Chondrocyte (in vitro differentiated cells): ENCODE measurements at places on chromosomes 3 and 15. TPM values are rescaled to one million over a fixed set of nuclear protein-coding genes. Genes with fewer than 3 reads are reported as not detected.

The GPR27 gene
- 3.5 to 5.8 TPM (median 5.5 TPM) in 3 replicates for total RNA-seq

The PPCDC gene
- total RNA-seq: 7.3 to 12.9 TPM (median 8.7 TPM) in 3 replicates

DNA sequence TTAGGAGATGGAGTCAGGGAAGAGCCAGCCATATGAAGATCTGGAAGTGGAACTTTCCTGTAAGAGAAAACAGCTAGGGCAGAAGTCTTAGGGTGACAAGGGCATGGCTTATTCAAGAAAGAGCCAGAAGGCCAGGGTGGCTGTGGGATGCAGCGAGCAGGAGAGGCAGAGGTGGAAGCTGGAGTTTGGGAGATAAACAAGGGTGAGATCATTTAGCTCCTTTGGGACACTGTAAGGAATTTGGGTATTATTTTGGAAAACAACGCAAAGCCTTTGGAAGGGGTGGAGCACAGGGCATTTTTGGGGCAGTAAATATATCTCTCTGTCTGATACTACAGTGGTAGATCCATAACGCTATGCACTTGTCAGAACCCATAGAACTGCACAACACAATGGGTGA, 5.0 kb upstream of the IL16 start:
- H3K36me3 ChIP-seq: no peaks in the 10 kb centered on the region
- H3K27me3 ChIP-seq: peaks cover 16% of the 10 kb centered on the region
- DNase-seq: no peak
- no peak overlapping the region for H3K4me3 ChIP-seq
- H3K27ac ChIP-seq: no peak overlapping the region
- H3K4me1 ChIP-seq: peaks cover 32% of the 10 kb centered on the region

DNA sequence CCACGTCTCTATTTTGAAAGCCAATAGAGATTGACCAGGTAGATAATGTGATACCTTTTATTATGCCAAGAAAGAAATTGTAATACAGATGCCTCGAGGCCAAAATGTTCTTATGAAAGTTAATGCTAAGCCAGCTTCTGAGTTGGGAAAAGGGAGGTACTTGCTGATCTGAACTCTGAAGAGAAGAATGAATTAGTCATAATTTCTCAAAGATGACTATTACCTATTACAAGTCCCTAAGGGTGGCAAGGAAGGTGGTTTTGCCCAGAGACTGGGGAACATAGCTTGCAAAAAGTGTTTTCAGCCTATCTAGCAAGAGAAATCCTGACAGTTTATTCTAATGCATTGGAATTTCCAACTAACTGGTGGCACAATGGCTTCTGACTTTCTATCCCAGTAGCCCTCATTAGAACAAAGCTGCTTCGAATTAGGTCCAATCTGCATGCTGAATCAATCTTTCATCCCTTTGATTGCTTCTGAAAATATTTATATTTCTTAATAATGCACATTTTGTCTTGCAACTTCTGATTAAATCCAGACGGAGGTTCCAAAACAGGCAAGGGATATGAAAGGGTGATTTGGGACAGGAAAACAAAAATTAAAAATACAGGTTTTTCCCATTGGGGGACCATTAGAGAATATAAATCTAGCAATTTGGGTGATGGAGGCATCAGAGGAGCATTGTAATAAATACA, 17.7 kb upstream of the NR2F2 start:
- no peak overlapping the region for H3K27ac ChIP-seq
- no peak overlapping the region for H3K4me3 ChIP-seq
- DNase-seq: no peak
- H3K36me3 ChIP-seq: no peaks in the 10 kb centered on the region
- no peaks in the 10 kb centered on the region for H3K27me3 ChIP-seq
- H3K4me1 ChIP-seq: peaks cover 4% of the 10 kb centered on the region

DNA sequence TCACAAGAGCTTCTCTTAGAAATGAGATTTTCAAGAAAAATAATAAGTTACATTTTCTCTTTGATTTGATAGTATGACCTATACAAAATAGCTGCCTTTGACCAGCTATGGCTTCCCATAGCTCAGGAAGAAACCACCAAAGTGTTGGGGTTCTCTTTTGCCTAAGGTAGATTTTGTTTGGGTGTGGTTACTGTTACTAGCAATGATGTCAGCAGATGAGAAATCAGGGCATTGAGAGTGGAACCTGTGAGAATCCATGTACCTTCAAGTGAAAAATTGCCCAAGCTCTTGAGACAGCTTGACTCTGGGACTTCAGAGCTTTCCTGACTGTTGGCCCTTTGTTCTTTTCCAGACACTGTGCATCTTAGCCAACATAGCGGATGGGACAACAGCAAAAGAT, 45.6 kb downstream of the NME9 start:
- no peak for DNase-seq
- peaks cover 15% of the 10 kb centered on the region for H3K36me3 ChIP-seq
- H3K4me1 ChIP-seq: no peaks in the 10 kb centered on the region
- H3K27me3 ChIP-seq: no peaks in the 10 kb centered on the region

DNA sequence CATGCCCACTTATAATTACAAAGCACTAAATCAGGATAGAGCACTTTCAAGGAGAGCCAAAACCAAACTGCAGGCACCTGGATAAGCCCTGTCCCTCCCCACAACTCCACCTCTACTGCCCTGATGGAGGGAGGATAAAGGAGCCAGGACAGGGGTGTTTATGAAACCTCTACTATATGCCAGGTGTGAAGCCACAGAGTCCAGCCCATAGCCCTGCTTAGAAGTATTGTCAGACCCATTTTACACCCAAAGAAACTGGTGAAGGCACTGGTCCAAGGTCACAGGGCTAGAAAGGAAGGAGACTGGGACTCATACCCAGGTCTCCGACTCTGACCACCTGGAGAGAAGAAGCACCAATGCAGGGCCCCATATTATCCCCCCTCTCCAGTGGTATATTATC, 48.7 kb downstream of the SH3BP5 start:
- no peak overlapping the region for H3K27ac ChIP-seq
- DNase-seq: no peak
- no peaks in the 10 kb centered on the region for H3K27me3 ChIP-seq
- H3K4me1 ChIP-seq: no peaks in the 10 kb centered on the region
- H3K36me3 ChIP-seq: no peaks in the 10 kb centered on the region

- DNase-seq: no peak
- H3K36me3 ChIP-seq: no peaks in the 10 kb centered on the region
- no peak overlapping the region for H3K27ac ChIP-seq
- H3K4me1 ChIP-seq: peaks cover 2% of the 10 kb centered on the region
Measured at GRCh38 chr3:18438586-18438985, 13.4 kb upstream of the SATB1 start.

DNA sequence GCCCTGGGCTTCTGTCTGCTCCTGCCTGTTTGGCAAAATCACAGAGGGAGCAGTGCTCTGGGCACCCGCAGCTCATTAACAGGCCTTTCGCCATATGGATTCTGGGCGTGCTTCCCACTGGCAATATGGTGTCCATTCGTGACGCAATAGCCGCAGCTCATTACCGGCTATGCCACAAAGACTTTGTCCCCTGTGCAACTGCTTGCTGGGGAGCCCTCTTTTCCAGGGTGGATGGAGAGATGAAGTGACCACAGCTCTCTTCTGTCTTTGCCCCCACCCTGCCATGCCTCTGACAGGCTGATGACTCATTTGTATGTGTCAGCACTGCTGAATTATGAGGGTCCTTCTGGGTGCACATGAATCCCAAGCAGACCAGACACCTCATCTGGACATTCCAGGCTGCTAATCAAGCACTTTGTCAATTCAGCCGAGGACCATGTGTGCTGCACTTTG, 214.3 kb upstream of the FEZF2 start:
- peaks cover 17% of the 10 kb centered on the region for H3K4me1 ChIP-seq
- H3K36me3 ChIP-seq: no peaks in the 10 kb centered on the region
- H3K27me3 ChIP-seq: peaks cover 9% of the 10 kb centered on the region
- no peak overlapping the region for H3K27ac ChIP-seq

GRCh38 chr3:11917051-11917450, 70.4 kb upstream of the TAMM41 start:
- no peaks in the 10 kb centered on the region for H3K36me3 ChIP-seq
- peaks cover 14% of the 10 kb centered on the region for H3K27me3 ChIP-seq
- H3K4me1 ChIP-seq: no peaks in the 10 kb centered on the region
- no peak overlapping the region for H3K4me3 ChIP-seq

- no peaks in the 10 kb centered on the region for H3K36me3 ChIP-seq
- H3K27ac ChIP-seq: peak overlapping the region; percentile 49
- DNase-seq: no peak
- H3K4me3 ChIP-seq: no peak overlapping the region
Measured at GRCh38 chr15:98525661-98526001, 122.7 kb upstream of the IGF1R start.

GRCh38 chr3:122298239-122298638, 26.8 kb upstream of the CSTA start:
- no peaks in the 10 kb centered on the region for H3K36me3 ChIP-seq
- H3K27me3 ChIP-seq: peaks cover 9% of the 10 kb centered on the region
- H3K27ac ChIP-seq: no peak overlapping the region
- no peak overlapping the region for H3K4me3 ChIP-seq
- H3K4me1 ChIP-seq: no peaks in the 10 kb centered on the region
- no peak for DNase-seq

GRCh38 chr15:28935316-28935715, 49.5 kb downstream of the APBA2 start:
- peak; percentile 68 for DNase-seq
- no peaks in the 10 kb centered on the region for H3K27me3 ChIP-seq
- peaks cover 13% of the 10 kb centered on the region for H3K4me1 ChIP-seq
- H3K36me3 ChIP-seq: peaks cover 3% of the 10 kb centered on the region
- H3K4me3 ChIP-seq: no peak overlapping the region
- no peak overlapping the region for H3K27ac ChIP-seq

- DNase-seq: no peak
- H3K27me3 ChIP-seq: peaks cover 5% of the 10 kb centered on the region
- peak overlapping the region; percentile 79 for H3K4me3 ChIP-seq
- peak overlapping the region; percentile 33 for H3K27ac ChIP-seq
- peaks cover 25% of the 10 kb centered on the region for H3K4me1 ChIP-seq
Measured at GRCh38 chr15:89575656-89576416, 567 bp downstream of the TICRR start.

DNA sequence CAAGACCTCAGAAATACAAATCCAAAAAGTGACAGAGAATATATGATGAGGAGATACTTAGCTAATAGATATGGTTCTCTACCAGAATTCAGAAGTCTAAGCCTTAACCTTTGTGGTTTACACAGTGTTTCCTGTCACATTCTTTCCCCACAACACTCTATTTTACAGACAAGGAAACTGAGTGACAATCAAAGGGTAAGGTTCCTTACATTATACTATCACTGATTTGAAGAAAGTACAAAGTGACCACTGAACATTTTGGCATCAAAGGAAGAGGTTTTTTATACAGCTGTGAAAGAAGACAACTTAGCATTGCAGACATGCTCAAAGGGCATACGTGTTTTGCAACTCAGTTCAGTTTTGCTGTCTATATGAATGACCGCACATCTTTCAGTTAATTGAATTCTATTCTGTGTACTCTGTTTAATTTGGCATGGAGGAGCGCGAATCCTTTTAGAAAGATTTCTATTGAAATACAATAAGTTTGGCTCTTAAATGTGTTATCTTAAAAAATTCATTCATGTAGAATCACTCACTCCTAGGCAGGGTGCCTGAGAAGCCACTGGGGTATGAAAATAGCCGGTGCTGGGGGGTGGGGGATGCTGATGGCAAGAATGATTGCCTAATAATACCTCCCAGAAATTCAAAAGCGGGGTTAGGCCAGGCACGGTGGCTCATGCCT, 66.5 kb upstream of the SKOR1 start:
- H3K27ac ChIP-seq: no peak overlapping the region
- no peaks in the 10 kb centered on the region for H3K27me3 ChIP-seq
- peaks cover 4% of the 10 kb centered on the region for H3K36me3 ChIP-seq
- no peak for DNase-seq
